ENCODE measurements at places on chromosomes 5 and 9.

- DNase-seq, result peak; percentile 52
These were observed 64.2 kb upstream of the ABL1 start for GRCh38 chr9:130770679-130771442.

DNA sequence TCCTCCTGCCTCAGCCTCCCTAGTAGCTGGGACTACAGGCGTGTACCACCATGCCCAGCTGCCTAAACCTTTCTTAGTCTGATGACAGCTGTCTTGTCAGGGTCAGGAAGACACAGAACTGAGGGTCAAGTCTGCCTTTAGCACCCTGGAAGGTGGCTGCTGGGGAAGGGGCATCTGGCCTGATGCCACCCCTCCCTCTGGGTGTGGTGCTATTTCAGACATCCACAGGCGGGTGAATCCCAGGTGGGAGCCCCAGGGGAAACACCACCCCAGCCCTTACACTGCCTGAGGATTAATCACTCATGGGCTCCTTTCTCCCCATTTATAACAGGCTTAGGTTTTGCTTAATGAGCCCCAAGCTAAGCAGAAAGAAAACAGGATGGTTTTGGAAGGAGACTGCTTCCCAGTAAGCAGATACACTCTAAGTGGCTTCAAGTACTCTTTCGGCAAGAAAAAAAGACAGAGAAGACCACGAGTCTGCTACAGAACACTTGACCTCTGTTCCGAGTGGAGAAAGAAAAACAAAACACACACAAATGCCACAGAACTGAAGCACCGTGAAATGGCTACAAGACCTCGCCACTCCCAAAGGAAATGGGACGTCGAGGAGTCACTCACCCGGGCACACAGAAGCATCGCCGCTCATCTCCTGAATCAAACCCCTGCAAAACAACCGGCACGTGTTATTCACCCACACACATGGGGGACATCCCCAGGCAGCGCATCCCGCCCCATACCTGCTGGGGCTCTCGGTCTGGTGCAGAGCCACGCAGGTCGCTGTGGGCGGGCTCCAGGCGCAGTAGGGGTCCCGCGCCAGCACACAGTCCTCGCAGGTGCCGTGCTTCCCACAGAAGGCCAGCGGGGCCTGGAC, 62.4 kb downstream of the SECISBP2 start:
- DNase-seq, result no peak

DNA sequence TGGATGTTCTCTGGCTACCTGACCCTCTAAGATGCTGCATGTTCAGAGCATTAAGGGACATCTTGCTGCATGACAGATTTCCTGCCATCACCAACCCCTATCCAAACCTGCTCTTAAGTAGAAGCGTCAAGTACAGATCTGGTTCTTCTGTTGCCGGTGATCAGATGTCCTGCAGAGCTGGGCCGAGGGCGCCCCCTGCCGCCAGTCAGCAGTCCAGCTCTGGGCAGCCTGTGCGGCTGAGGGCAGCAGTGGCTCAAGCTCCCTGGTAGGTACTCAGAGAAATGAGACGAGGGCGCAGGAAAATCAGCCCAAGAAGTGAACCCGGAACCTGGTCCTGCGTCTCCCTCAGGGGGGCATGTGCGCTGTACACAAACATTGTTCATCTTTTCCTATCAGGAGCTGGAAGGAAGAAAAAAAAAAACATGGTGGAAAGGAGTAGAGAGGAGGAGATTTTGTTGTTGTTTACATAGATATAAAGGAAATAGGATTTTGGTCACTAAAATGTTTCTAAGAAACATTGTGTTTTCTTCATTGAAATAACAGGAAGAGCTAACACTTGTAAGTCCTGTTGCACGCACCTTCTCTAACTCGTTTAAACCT, 95.8 kb downstream of the CFAP90 start:
- DNase-seq, result no peak

DNA sequence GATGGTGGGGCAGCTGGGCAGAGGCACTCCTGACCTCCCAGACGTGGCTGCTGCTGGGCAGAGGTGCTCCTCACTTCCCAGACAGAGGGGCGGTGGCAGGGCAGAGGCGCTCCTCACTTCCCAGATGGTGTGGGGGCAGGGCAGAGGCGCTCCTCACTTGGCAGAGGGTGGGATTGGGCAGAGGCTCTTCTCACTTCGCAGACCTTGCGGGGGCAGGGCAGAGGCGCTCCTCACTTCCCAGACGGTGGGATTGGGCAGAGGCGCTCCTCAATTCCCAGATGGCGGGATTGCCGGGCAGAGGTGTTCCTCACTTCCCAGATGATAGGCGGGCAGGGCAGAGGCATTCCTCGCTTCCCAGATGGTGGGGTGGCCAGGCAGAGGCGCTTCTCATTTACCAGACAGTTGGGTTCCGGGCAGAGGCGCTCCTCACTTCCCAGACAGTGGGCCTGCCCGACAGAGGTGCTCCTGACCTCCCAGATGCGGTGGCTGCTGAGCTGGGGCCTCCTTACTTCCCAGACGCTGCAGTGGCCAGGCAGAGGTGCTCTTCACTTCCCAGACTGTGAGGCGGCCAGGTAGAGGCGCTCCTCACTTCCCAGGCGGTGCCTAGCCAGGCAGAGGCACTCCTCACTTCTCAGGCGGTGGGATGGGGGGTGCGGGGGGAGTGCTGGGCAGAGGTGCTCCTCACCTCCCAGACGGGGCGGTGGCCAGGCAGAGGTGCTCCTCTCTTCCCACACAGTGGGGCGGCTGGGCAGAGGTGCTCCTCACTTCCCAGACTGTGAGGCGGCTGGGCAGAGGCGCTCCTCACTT, 25.3 kb upstream of the SPATA31E1 start:
- DNase-seq, result no peak

GRCh38 chr5:129460936-129461710, 1.0 kb downstream of the ADAMTS19 start:
- no peak for DNase-seq

GRCh38 chr5:9851458-9851857, 221.3 kb upstream of the TAS2R1 start:
- no peak for DNase-seq

DNA sequence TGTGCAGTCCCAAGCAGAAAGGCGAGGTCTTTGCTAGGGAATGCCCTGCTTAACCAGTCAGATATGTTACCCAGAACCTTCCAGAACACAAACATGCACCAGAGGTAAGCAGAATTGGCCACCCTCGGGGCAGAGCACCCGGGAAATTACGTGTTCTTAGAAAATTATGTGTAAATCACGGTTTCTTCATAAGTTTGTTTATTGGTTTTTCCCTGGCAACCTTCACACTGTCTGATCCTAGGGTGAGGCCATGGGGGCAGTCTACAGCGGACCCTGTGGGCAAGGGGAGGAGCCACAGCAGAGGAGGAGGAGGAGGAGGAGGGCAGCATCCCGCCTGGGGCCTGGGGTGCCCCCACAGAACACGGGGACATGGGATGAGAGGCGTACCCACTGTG, 31.4 kb downstream of the RXRA start:
- DNase-seq, result no peak

DNA sequence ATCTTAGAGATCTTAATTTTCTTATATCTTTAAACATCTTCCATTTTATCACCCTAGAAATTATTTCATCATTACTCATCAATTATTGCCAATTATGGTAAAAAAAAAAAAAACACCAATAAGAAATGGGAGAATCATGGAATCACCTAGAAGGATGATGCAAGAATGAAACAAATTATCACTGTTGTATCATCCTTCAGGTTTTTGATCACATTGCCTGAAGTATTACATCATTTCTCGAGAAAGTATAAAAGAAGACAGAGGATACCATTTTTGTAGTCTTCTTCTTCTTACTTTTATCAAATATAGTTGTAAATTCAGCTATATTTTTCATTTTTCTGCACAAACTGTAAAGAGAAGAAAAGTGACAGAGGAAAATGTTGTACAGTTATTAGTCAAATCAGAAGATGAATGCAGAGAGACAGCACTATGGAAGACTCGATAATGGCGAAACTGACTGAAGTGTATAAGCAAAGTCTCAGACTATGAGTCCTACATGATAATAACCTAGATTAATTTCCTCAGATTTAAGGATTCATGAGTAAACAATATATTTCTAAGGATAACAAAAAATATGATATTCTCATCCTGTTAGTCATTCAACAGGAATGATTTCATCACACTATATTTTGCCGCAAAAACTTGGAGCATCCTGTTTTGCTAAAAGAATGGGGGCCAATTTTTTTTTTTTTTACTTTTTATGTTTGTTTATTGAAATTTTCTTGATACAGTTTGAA, 5.9 kb upstream of the STC2 start:
- DNase-seq, result no peak

Data from hematopoietic multipotent progenitor cell treated with erythropoietin and hydrocortisone succinate and interleukin-3 and kit ligand, for 17 days (in vitro differentiated cells).